ENCODE measurements at places on chromosomes 4 and X.

DNA sequence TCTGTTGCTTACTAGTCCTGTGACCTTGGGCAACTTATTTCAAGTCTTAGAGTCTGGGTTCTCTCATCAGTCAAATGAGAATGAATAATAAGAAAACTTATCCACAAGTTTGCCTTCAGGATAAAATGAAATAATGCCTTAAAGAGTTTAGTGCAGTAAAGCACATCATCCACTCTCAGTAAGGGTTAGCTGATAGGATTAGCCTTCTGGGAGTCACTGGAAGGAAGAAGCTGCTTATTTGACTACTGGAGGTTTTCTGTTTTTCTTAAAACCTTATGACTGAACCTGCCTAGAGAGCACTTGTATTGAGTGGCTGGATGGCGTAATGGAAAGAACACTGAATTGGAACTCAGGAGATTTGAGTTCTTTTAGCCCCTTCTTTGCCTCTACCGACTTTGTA lies 1.8 kb downstream of the RNF128 start:
- no peak for DNase-seq

GRCh38 chr4:43339435-43339834 lies 446.9 kb downstream of the GRXCR1 start:
- no peak for DNase-seq

DNA sequence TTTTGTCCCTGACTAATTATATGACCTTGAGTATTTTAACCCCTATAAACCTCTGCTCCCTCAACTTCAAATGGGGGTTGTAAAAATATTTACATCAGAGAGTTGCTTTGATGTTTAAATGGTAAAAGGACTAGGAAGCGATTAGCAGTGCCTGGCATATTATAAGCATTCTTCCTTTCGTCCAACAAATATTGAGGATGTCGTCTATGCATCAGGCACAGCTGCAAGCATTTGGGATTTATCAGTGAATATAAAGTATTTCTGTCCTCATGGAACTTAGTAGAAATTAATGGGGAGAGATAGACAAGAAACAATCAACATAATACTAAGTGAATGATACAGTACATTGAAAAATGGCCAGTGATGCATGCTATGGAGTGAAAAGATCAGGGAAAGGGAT lies 115.5 kb upstream of the EDNRA start:
- DNase-seq, result no peak

GRCh38 chrX:111151764-111152163 lies 55.8 kb downstream of the PAK3 start:
- no peak for DNase-seq

DNA sequence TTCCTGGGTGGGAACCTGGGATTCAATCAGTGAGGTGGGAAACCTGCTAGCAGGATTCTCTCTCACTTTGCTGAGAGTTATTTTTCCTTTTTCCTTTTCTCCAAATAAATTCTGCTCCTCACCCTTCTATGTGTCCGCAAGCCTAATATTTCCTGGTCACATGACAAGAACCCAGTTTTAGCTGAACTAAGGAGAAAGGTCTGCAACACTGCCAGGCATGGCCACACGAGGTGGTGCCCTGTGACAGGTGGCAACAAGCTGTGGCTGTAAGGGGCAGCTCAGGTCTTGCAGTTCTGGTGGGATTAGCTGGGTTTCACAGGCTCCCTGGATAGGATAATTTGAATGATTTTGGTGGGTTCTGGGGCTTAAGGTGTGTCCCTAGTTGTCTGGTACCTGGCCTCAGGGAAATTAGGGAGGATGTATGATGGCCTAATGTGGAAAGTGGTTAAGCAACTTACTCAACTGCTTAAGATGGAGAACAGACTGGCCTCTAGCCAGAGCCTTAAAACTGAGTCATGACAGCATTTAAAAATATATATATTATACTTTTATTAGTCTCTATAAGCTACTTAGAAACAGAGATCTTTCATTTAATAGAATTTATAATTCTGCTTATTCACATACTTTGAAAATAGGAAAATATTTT lies 215.0 kb downstream of the IL15 start:
- DNase-seq, result no peak

DNA sequence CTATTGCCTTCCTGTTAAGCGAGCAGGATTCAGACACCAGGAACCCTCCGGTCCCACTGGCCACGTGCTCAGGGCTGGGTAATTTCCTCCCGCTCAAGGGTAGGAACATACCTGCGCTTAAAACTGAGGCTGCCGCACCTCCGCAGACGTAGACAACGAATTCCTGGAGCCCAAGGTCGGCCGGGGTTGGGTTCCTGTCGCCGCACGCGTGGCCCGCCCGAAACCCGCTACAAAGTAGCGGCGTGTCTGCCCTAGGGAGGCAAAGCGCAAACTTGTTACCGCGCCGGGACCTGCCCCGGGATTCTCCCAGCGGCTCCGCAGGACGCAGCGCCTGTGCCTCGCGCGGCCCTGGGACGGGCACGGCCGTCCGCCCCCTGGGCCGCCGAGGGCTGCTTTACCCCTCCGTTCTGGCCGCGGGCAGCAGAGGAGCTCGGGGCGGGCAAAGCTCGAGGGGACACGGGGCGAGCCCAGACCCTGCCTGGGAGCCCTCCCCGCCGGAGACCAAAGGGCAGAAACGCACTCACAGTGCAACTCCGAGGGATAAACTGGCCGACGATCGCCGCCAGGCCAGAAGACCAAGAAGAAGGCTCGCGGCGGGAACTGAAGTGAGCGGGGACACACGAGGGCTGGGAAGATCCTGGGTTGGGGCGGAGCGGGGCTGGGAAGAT lies at the start of gene ERVMER34-1:
Gene ERVMER34-1 (minus strand): TSS at position 607 of the 668 bp plus-strand sequence. CDS start 5,905 bp downstream, outside the sequence.
- DNase-seq, result no peak

DNA sequence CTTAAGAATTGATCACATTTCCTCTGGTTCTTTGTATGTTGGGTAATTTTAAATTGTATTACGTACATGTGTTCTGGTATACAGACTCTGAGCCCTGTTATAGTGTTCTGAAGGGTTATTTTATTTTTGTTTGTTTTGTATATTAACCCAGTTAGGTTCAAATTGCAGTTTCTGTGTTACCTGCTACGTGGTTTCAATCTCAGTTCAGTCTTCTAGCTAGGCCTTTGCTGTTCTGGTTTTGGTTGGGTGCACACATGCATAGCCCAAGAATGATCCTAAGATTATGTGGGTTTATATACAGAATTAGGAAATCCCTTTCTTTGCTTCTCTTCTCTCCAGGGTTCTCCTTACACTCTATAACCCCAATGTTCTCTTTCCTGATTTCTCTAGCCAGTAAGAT lies 161.0 kb downstream of the PPP1R2C start:
- DNase-seq, result no peak

DNA sequence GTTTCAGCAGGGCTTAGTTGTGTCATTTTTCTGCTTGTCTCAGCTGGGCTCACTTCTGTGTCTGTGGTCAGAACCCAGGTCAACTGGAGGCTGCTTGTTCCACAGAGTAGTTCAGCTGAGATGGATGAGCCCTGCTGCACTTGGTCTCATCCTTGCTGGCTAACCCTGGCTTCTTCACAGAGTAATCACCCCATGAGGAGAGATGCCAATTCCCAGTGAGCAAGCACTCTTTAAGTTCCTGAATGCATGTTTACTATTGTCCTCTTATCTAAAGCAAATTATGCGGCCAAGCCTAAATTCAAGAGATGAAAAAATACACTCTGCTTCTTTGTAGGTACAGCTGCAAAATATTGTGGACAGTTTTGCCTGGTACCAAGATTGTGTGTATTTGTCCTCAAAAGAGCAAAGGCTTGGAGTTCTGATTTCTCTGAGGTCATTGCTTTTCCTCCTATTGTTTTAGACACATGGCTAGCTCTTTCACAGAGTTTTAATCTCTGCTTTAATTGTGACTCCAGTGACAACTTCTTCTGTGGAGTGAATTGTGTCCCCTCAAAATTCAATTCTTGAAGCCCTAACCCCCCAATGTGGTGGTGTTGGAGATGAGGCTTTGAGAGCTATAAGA lies 236.6 kb upstream of the ANKRD50 start:
- DNase-seq, result no peak

Measured in activated T-helper 9 cell treated with anti-CD3 and anti-CD28 coated beads, Interleukin-2, amount 50 U/mL, for 16 hours (primary cell).